ENCODE measurements at places on chromosomes 4 and X. TPM values are rescaled to one million over a fixed set of nuclear protein-coding genes. Genes with fewer than 3 reads are reported as not detected.

The HS3ST1 gene
- not detected for polyA plus RNA-seq

The P2RY4 gene
- polyA plus RNA-seq: not detected

The USP17L5 gene
- not detected for polyA plus RNA-seq

The SOD3 gene
- polyA plus RNA-seq: 0.23 TPM

The TLR7 gene
- polyA plus RNA-seq: not detected

The RTL9 gene
- polyA plus RNA-seq: 0.11 TPM

The STOX2 gene
- not detected for polyA plus RNA-seq

The TMEM47 gene
- polyA plus RNA-seq: not detected

The CT47B1 gene
- polyA plus RNA-seq: 0.62 TPM

The CYSLTR1 gene
- polyA plus RNA-seq: not detected

The CITED1 gene
- 1.8 TPM for polyA plus RNA-seq

The SOWAHB gene
- polyA plus RNA-seq: not detected

The CDKL2 gene
- polyA plus RNA-seq: not detected

The H2BW2 gene
- polyA plus RNA-seq: not detected

The ARSD gene
- polyA plus RNA-seq: not detected

The PHKA1 gene
- polyA plus RNA-seq: 5.8 TPM

The HDAC6 gene
- polyA plus RNA-seq: 86.0 TPM

The ADAM29 gene
- not detected for polyA plus RNA-seq

The EPGN gene
- polyA plus RNA-seq: not detected

The RNF150 gene
- polyA plus RNA-seq: not detected

The RAB40A gene
- 0.09 TPM for polyA plus RNA-seq
